ENCODE measurements at places on chromosomes 3 and 15.

DNA sequence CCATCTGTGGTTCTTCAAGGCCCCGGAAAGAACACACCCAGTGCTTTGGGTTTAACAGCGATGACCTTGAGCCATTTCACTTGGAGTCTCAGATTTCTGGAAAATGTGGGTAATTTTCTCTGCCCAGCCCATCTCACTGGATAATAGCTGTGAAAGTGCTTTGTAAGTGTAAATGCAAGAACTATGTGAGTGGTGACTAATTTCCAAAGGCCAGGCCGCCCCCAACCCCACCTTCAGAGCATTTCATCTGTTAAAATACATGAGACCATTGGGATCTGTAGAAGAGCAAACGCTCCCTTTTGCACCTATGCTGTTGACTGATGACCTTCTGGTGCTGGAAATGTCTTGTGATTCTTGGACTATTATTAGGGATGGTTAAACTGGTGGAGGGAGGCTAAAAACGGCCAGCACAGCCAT lies 196.8 kb upstream of the LPP start:
- DNase-seq: no peak

DNA sequence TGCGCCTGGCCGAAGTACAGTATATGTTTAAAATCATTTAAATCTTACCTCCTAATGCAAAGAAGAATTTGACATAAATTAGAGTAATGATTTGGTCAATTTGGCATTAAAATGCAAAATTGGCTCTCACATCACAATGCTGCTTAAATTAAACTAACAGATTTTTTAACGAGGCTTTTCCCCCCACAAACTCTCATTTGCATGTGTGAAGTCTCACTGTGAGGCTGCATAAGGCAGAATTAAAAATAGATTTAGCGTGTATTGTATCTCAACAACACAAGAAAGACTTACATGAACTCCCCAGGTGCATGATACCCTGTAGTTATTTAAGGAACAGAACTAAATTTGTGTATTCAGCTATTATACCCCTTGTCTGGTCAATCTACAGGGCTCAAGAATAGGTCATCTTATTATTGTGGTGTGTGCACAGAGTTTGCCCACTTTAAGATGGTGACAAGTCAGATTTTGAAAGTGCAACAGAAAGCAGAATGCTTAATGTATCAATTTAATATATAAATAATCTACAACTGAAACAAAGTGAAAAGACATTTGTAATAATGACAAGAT lies 897.9 kb downstream of the EPHA3 start:
- DNase-seq: no peak

- no peak for DNase-seq
These were observed 57.1 kb downstream of the CHAC1 start for GRCh38 chr15:41010345-41010744.

DNA sequence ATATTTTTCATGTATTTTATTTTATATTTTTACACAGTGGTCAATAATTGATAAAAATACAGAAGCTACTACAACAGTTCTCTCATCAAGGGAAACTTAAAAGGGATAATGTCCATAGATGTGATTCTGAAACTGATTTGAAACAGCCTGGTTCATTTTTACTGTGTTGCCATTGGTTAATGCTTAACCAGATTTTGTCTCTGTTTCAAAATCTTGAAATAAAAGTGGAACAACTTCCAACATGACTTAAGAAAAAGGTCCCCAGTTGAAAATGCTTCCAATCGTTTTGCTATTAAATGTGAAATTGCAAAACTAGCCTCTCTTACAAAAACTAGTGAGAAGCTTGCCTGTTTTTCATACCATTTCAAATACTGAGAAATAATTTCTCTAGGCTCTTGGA lies 240.7 kb downstream of the LPP start:
- no peak for DNase-seq

- DNase-seq: no peak
These were observed 329.8 kb downstream of the THSD4 start for GRCh38 chr15:71444866-71445590.

DNA sequence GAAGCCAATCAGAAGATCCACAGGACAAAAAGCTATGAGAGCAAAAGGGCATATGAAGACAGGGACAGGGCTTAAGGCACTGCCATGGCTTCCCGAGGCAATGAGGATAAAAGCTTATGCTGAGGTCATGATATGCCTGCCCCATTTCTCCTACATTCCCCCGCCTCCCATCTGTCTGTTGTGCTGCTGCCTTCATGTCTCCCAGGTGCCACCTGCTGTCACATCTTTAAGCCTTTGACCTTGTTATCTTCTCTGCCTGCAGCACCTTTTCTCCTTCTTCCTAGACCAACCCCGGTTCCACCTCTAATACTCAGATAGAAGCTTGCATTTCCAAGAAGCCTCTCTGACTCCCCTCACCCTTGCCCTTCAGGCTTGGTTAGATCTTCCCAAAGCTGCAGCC lies 213.8 kb downstream of the ARRDC4 start:
- DNase-seq: no peak

DNA sequence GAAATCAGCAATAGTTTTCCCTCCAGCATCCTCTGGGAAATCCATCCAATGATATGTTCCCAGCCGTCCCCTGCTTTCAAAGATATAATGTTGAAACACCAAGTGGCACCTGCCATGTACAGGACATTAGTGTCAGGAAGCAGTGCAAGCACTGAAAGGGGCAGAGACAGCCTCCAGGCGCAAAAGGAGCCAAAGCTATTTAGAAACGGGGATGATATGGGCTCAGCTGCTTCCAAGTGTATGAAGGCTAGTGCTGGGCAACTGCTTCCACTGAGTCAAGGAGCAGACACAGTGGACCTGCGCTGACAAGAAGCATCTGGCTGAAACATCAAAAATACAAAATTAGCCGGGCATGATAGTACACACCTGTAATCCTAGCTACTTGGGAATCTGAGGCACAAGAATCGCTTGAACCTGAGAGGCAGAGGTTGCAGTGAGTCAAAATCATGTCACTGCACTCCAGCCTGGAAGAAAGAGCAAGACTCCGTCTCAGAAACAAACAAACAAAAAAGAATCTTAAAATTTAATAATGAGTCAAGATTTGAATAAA lies 119.7 kb downstream of the AQP9 start:
- DNase-seq: no peak

GRCh38 chr3:110341047-110341446 lies 730.6 kb upstream of the NECTIN3 start:
- no peak for DNase-seq

DNA sequence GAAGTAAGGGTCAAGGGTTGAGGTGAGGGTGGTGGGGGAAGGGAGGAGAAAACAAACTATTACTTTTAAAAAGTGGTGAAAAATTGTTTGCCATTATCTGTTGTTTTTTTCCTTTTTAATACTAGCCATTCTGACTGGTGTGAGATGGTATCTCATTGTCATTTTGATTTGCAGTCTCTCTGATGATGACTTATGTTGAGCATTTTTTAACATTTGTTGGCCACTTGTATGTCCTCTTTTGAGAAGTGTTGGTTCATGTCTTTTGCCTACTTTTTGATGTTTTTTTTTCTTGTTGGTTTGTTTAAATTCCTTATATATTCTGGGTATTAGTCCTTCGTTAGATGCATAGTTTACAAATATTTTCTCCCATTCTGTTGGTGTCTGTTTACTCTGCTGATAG lies 185.9 kb upstream of the ANKRD28 start:
- no peak for DNase-seq

DNA sequence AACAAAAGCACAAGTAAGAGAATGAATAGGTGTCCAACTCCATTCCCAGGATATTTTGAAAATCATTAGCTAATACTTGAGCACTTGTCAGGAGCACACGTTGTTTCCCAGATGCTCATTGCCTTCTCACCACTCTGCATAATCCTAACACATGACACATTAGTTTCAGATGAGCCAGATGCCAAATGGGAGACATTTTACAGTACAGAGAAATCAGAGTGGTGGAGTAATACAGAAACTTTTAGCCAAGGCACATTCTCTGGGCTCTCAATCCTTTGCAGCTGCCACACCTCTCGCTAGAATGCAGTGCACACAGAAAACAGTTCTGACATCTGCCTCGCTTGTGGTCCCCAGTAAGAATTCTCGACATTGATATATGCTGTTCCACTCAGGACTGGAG lies 76.6 kb downstream of the P3H2 start:
- DNase-seq: no peak

GRCh38 chr15:22796079-22796478 lies 9.6 kb downstream of the NIPA1 start:
- no peak for DNase-seq

- DNase-seq: no peak
These were observed 48.8 kb downstream of the UACA start for GRCh38 chr15:70714565-70714964.

Data from CD4-positive, alpha-beta T cell treated with Interleukin-21 for 1 hour (primary cell).